Stimulated activated CD8-positive, alpha-beta memory T cell treated with anti-CD3 and anti-CD28 coated beads, Interleukin-4, amount 100 ng/mL, for 4 hours (primary cell): ENCODE measurements at places on chromosomes 12 and 14.

- DNase-seq: no peak
Measured at GRCh38 chr14:89900802-89901201, 53.7 kb downstream of the EFCAB11 start.

- DNase-seq: no peak
Measured at GRCh38 chr14:90569201-90569600, 172.4 kb downstream of the CALM1 start.

DNA sequence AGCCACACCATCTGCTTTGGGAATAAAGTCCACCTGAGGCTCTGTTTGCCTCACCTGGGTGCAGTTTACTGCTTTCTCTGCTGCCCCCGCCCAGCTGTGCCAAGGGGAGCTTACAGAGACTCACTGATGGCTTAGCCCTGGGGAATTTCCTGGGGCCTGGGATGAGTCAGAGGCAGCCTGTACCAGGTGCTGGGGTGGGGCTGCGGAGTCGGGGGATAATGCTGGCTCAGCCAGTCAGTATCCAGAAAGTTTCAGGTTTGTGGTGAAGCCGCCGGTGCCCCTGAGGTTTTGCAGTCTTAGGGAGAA is 22.3 kb downstream of the PLEKHG3 start:
- no peak for DNase-seq

GRCh38 chr12:15688838-15689625 is 100.2 kb downstream of the EPS8 start:
- no peak for DNase-seq
